ENCODE measurements at places on chromosomes 6 and 20. TPM values are rescaled to one million over a fixed set of nuclear protein-coding genes. Genes with fewer than 3 reads are reported as not detected.

The ULBP2 gene
- 15.8 TPM for total RNA-seq

GRCh38 chr6:126175251-126175650 lies 164.7 kb upstream of the CENPW start:
- no peak for DNase-seq

- no peak for DNase-seq
These were observed 66.4 kb downstream of the POPDC3 start for GRCh38 chr6:105113422-105113821.

GRCh38 chr6:167013067-167013466 lies 13.9 kb downstream of the CEP43 start:
- no peak for DNase-seq

DNA sequence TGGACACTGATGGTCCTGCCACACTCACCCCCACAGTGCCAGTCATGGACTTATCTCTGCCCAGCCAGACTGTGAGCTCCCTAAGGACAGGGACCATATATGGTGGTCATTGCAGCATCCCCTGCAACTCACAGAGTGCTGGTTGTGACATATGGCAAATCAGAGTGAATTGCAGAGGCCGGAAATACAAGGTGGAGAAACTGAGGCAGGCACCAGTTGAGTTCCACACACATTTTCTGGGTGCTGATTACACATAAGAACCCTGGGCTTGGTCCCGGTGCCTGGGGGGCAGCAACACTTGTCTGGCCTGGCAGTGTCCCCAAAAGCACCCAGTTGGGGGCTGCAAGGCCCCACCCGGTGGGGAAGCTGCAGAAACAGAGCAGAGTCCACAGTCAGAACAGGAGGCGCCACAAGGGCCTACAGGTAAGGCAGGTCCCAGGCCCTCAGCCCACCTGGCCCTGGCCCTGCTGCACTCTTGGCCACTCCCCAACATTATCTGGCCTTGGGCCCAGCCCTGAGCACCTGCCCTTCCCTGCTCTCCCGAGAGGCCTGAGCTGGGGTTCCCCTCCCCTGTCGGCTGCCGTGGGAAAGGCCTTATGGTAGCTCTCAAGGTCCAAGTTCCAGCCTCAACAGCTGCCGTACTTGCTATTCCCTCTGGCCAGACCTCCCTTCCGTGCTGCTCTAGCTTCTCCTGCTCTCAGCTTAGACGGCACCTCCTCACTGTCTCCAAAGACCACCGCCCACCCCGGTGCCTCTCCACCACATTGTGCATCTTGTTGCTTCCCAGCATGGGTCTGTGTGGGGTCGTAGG lies 140.8 kb upstream of the PTPN1 start:
- DNase-seq: no peak

The BEND6 gene
- 8.3 TPM for total RNA-seq

The CST5 gene
- total RNA-seq: not detected

The FAXC gene
- total RNA-seq: 3.0 TPM

The ABHD16B gene
- not detected for total RNA-seq

GRCh38 chr6:139855671-139856311 lies 481.3 kb upstream of the CITED2 start:
- DNase-seq: peak; percentile 60

- no peak for DNase-seq
These were observed 686 bp downstream of the GINS1 start for GRCh38 chr20:25408170-25408547.

The ARHGAP40 gene
- total RNA-seq: 0.10 TPM

DNA sequence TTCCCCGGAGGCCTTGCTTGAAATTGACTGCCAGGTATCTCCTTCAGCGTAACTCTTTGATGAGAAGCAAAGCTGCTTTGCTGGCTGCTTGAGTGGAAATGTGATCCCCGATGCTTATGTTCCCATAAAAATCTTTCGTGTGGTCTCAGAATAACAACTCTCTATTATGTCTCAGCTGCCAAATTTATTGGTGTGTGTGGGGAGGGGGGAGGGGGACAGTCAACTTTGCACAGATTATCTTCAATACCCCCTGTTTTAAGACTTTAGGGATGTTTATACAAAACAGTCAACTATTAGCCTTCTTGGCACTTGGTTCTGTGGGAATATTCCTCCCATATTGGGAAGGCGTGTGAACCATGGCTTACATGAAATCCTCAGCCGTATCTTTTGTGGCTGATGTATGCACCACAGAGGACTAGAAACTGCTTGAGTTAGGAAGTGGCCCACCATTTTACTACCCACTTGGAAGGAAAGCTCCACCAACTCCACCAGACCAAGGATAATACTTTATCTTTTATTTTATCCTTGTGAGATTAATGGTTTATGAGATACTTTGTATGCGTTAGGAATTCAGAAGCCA lies 101.5 kb upstream of the SLC24A3 start:
- DNase-seq: no peak

DNA sequence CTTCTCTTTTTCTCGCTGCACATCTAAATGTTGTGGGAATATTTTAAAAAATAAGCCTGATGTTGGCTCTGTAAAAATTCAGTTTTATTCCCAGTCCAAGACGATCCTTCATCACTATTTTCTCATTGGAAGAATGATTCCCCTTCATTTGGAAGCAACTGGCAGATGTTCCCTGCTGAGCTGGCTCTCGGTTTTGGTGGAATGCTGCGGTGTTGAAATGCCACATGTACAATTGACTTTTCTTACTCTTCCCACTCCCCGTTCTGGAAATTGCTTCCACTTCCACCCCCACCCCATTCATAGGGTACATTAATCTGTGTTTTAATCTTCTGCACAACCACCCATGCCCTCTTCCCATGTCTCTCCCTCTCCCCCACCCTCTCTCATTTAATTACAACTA lies 496.3 kb upstream of the MAP3K7 start:
- DNase-seq: no peak

DNA sequence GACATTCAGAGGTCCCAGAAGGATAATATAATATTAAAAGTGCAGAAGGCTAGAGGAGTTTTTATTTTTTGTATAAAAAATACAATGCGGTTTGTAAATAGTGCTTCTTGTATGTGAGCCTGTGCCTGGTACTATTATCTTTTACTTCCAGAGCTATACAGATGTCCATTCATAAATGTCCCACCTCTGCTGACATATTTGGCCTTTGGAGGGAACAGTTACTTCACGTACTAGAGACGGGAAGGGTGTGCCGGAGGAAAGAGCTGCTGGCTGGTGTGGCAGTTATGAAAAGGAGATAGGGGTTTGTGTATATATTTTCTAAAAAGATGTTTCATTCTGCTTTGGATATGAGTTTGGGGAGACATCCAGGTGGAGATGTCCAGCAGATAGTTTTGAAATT lies 8.8 kb downstream of the CD109 start:
- no peak for DNase-seq

- DNase-seq: no peak
These were observed 31.5 kb downstream of the NOL4L start for GRCh38 chr20:32553618-32554017.

The IL17A gene
- not detected for total RNA-seq

The ERVFRD-1 gene
- total RNA-seq: not detected

DNA sequence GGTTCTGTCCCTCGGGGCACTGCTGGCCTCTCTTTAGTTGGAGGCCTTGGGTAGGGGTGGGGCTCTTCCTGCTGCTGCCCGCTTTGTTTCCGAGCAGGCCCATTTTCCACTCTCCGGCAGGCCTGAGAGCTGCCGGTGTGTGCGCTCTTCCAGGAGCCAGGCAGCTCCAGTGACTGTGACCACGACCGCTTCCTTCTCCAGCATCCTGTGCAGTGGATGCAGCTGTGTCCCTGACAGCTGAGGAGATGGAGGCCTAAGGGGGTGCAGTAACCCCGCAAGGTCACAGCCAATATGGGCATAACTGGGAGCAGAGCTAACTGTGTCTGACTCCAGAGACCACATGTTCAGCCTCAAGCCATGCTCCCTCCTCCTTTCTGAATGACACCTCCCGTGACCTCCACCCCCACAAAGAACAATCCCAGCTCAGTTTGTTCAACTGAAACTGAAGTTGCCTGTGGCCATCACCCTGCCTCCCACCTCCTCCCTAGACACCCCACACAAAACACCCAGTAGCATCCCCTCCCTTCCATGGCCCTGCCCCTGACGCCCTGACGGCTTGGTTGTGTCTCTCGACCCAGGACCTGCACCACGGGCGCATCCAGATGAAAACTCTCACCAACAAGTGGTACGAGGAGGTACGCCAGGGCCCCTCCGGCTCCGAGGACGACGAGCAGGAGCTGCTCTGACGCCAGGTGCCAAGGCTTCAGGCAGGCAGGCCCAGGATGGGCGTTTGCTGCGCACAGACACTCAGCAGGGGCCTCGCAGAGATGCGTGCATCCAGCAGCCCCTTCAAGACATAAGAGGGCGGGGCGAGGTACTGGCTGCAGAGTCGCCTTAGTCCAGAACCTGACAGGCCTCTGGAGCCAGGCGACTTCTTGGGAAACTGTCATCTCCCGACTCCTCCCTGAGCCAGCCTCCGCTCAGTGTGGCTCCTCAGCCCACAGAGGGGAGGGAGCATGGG lies 27.8 kb downstream of the SPATA2 start:
- peak; percentile 4 for DNase-seq

GRCh38 chr6:6695625-6696276 lies 107.2 kb downstream of the LY86 start:
- DNase-seq: no peak

The SLC35D3 gene
- total RNA-seq: not detected

The BFSP1 gene
- 1.8 TPM for total RNA-seq
